Pancreas (tissue), 10 donors: ENCODE measurements at places on chromosomes 11 and 22. TPM values are rescaled to one million over a fixed set of nuclear protein-coding genes. Genes with fewer than 3 reads are reported as not detected.

GRCh38 chr22:22973336-22973735, 85.7 kb downstream of the IGLL5 start:
- no peaks in the 10 kb centered on the region for H3K4me1 ChIP-seq
- DNase-seq = no peak
- H3K36me3 ChIP-seq = no peaks in the 10 kb centered on the region
- no peak overlapping the region for H3K4me3 ChIP-seq
- H3K27me3 ChIP-seq = no peaks in the 10 kb centered on the region

- H3K4me1 ChIP-seq = no peaks in the 10 kb centered on the region
- no peak for DNase-seq
- H3K27ac ChIP-seq = no peak overlapping the region
- no peaks in the 10 kb centered on the region for H3K36me3 ChIP-seq
- no peak overlapping the region for H3K4me3 ChIP-seq
Observed at GRCh38 chr11:15874704-15875103, 481.6 kb downstream of the SOX6 start.

GRCh38 chr11:103779054-103779453, 257.4 kb upstream of the DDI1 start:
- H3K4me3 ChIP-seq = no peak overlapping the region
- no peaks in the 10 kb centered on the region for H3K4me1 ChIP-seq
- H3K27me3 ChIP-seq = no peaks in the 10 kb centered on the region
- no peaks in the 10 kb centered on the region for H3K36me3 ChIP-seq
- H3K27ac ChIP-seq = no peak overlapping the region
- no peak for DNase-seq

- H3K27ac ChIP-seq = no peak overlapping the region
- H3K4me1 ChIP-seq = no peaks in the 10 kb centered on the region
- no peaks in the 10 kb centered on the region for H3K27me3 ChIP-seq
- H3K4me3 ChIP-seq = no peak overlapping the region
- no peak for DNase-seq
Observed at GRCh38 chr11:66547662-66548009, 933 bp downstream of the ACTN3 start.

DNA sequence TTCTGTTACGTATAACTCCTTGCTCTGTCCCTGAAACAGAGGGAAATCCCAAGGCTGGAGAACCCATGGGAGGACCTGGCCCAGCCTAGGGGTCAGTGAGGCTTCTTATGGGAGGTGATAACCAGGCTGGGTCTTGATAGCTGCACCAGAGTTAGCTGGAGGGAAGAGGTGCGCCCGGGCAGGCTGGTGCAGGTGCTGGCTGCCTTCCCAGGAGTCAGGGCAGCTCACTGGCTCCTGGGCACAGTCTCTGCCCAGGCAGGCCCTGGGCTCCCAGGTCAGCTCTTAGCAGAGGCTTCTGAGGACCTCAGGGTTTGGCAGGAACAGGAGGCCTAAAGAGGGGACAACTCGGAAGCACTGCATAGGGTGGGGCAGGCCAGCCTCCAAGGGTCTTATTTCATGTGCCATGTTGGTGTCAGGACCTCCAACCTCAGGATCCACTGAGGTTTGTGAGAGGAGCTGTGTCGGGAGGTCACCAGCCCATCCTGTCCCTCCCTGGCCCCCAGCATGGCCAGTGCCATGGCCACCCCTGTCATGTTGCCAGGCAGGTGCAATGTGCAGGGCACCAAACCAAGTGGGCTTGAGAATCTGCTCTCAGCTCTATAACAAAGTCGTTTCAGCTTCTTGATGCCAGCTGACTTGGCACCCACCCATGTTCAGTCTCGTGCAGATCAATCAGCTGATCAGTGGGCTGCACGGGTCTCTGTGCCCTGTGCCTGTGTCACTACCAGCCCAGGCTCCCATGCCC, 20.5 kb upstream of the CELSR1 start:
- no peak overlapping the region for H3K27ac ChIP-seq
- no peaks in the 10 kb centered on the region for H3K27me3 ChIP-seq
- H3K4me3 ChIP-seq = no peak overlapping the region
- DNase-seq = peak; percentile 56

DNA sequence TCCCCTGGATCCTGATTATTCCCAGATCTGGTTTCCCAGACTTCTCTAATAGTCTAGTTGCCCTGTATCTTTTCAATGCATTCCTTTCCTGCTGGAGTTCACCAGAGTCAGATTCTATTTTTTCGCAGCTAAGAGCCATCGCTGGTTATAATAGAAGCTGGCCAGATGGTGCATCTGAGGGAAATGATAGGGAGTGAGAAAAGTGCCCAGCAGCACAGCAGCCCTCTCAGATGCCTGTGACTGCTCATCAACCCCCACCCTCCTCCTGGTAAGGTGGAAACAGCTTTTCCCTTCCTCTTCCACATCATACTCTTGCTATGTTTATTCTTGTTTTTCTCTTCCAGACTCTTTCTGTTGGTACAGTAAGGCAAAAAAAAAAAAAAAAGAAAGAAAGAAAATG, 12.8 kb downstream of the OR8A1 start:
- no peak for DNase-seq
- H3K4me3 ChIP-seq = no peak overlapping the region
- H3K36me3 ChIP-seq = no peaks in the 10 kb centered on the region
- H3K4me1 ChIP-seq = no peaks in the 10 kb centered on the region

- no peaks in the 10 kb centered on the region for H3K4me1 ChIP-seq
- H3K4me3 ChIP-seq = no peak overlapping the region
- DNase-seq = no peak
- no peaks in the 10 kb centered on the region for H3K27me3 ChIP-seq
- H3K27ac ChIP-seq = no peak overlapping the region
Observed at GRCh38 chr22:20258021-20258299, 10.2 kb downstream of the RTN4R start.

DNA sequence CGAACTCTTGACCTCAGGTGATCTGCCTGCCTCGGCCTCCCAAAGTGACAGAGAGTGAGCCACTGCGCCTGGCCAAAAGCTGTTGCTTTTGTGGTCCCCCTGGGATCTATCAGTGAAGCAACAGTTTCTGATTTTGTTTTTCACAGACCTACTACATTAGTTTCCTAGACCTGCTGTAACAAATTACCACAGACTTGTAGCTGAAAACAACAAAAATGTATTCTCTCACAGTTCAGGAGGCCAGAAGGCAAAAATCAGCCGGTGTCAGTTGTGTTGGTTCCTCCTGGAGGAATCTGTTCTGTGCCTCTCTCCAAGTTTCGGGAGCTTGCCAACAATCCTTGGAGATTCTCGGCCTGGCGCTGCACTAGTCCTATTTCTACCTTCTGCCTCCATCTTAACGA, 8.5 kb upstream of the SLC35C1 start:
- no peak overlapping the region for H3K27ac ChIP-seq
- no peak overlapping the region for H3K4me3 ChIP-seq
- no peak for DNase-seq
- H3K36me3 ChIP-seq = no peaks in the 10 kb centered on the region
- H3K27me3 ChIP-seq = no peaks in the 10 kb centered on the region

The CCDC116 gene
- 0.19 TPM for total RNA-seq

DNA sequence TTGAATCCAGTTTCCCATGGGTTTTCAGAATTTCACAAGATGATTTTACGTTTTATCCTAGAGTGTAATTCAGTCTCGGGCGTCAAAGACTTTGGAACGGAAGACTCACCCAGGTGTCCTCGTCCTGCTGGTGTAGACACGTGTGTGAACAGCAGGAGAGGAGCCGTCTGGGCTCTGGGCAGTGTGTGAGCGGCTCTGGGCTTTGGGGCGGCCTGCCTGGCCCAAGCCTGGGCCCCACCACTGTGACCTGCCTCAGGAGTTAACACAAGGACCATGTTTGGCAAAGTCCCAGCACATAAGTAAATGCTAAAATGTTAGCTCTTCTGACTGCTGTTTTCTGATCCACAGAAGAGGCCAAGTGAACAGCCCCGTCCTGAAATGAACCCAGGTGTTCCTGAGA, 1093.3 kb downstream of the BRD1 start:
- no peaks in the 10 kb centered on the region for H3K27me3 ChIP-seq
- no peak overlapping the region for H3K4me3 ChIP-seq
- no peak overlapping the region for H3K27ac ChIP-seq
- no peaks in the 10 kb centered on the region for H3K36me3 ChIP-seq

The APOBEC3G gene
- 1.4 TPM for total RNA-seq

DNA sequence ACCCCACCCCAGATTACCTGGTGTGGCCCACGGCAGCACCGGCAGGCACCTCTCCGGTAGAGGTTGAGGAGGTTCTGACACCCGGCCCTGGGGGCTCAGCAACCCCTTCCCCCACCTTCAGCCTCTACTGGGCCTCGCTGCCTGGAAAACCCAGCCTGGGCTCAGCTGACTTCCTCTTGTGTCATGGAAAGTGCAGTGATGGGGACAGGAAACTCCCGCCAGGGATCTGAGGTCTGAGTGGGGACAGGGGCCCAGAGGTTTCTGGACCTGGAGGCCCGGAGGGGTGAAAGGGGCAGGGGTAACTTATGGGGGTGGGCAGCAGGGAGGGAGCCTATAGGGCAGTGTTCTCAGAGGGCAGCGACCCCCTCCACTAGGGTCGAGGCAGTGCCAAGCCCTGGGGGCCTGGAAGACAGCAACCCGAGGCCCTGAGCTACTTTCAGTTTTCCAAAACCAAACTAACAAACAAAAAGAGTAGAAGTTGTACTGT, 10.0 kb upstream of the CD5 start:
- H3K4me1 ChIP-seq = no peaks in the 10 kb centered on the region
- no peak overlapping the region for H3K4me3 ChIP-seq
- no peak for DNase-seq

DNA sequence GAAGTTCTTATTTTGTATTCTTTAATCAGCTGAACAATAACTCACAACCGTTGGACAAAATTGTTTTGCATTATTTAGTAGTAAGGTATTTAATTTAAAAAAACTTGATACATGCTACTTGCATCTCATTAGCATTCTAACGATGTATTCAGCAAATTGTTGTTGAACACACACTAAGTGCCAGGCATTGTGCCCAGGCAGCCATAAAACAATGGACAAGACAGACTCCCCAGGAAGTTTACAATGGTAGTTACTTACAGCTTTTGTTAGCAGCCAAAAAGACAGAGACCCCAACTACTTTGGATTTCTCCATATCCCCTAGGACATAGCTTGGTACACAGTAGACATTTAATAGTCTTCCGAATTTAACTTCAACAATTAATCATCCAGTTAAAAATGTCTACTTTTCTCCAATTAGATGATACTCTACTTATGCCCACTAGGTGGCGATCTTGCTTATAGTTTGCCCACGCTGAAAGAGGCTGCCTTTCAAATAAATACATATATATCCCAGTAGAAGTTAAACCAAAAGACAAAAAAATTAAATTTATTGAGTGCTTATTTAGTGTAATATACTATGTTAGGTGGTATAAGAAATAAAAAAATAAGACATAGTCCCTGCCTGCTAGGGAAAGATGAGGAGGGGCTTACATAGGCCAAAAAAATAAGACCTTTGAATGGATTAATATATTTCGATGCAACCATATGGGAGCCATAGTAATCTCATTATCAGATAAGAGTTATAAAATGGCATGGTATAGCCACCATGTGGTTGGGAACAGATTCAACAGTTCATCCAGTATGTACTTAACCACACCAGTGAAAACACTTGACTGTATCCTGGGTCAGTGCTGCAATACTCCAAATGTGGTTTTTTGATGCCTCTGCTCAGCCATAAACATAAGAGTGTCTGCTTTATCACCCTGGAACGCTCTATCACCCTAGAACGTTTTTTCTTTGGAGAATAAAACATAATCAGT, 2.0 kb upstream of the FJX1 start:
- H3K4me1 ChIP-seq = peaks cover 12% of the 10 kb centered on the region
- no peak overlapping the region for H3K4me3 ChIP-seq
- peak; percentile 17 for DNase-seq
- no peaks in the 10 kb centered on the region for H3K27me3 ChIP-seq
- H3K36me3 ChIP-seq = no peaks in the 10 kb centered on the region

DNA sequence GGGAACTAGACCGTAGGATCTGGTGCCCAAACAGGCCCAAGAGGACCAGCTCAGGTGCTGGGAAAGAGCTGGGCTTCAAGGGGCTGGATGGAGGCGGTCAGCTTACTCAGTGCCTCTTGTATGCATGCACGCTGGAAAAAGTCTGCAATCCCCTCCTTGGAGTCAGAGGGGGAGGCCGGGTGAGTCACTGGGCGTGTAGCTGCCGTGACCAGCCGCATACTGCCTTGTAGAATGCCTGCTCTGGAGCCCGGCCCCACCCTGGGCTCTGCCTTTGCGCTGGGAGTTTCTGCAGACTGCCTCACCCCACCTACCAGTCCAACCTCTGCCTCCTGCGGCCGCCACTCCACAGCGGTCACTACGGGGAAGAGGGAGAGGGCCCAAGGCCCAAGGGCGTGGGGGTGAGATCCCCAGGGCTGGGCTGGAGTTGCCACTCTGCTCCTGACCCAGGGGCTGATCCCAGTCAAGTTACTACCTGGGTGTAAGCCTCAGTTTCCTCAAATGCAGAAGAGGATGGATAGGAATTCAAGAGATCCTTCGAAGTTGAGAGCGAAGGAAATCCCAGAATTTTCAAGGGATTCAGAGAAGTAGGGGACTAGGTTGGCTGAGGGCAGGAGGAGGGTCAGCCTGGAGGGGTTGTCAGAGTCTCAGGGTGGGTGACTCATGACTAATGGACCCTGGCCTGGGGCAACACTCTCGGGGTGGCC, 4.2 kb downstream of the MRGPRF start:
- no peak for DNase-seq
- H3K27ac ChIP-seq = peak overlapping the region; percentile 44
- H3K27me3 ChIP-seq = peaks cover 3% of the 10 kb centered on the region
- H3K36me3 ChIP-seq = no peaks in the 10 kb centered on the region
- H3K4me3 ChIP-seq = no peak overlapping the region

The CNIH2 gene
- 5.1 TPM for total RNA-seq

DNA sequence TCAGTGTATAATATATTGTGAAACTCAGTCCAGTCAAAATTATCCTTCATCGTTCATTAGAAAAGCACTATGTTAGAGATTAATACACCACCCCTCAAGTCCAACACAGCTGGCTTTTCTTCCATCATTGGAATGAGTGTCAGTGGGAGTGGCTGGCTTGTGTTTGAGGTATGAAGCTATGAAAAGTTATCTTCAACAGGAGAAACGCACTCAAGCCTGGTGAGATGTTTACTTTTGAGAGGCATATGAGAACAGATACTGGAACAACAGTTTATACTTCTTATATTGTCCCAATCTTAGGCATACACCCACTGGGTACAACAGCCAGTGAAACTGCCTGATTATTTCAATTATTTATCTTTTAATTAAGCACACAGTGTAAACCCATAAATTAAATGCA, 34.3 kb downstream of the PLEKHB1 start:
- no peaks in the 10 kb centered on the region for H3K4me1 ChIP-seq
- H3K36me3 ChIP-seq = peaks cover 14% of the 10 kb centered on the region
- DNase-seq = no peak
- H3K4me3 ChIP-seq = no peak overlapping the region

DNA sequence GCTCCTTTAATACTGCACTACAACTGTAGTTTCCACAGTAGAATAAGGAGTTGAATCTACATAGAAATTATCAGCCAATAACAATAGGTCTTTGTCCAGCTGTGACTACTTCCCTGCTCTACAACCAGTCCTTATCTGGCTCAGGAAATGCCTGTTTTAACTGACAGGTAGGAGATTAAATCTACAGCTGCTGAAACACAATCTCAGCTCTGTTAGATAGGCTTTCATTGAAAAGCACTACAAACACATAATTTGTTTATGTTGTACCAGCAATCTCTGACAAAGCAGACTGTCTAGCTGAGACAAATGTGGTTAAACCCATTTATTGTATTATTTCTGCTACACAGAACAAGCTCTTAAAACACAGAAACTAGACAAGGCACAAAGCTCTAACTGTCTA, 230.0 kb downstream of the SOX6 start:
- H3K4me1 ChIP-seq = peaks cover 10% of the 10 kb centered on the region
- no peak overlapping the region for H3K27ac ChIP-seq
- no peaks in the 10 kb centered on the region for H3K36me3 ChIP-seq
- H3K4me3 ChIP-seq = no peak overlapping the region
- H3K27me3 ChIP-seq = no peaks in the 10 kb centered on the region

The INPP5J gene
- 7.1 TPM for total RNA-seq
